Fibroblast of skin of scalp (primary cell): ENCODE measurements at places on chromosomes 12 and 14.
A peak's percentile ranks its signal among the peaks of the same experiment; 100 is the strongest.

- peak; percentile 65 for DNase-seq
These were observed 20.9 kb downstream of the PLEKHA5 start for GRCh38 chr12:19150273-19150900.

DNA sequence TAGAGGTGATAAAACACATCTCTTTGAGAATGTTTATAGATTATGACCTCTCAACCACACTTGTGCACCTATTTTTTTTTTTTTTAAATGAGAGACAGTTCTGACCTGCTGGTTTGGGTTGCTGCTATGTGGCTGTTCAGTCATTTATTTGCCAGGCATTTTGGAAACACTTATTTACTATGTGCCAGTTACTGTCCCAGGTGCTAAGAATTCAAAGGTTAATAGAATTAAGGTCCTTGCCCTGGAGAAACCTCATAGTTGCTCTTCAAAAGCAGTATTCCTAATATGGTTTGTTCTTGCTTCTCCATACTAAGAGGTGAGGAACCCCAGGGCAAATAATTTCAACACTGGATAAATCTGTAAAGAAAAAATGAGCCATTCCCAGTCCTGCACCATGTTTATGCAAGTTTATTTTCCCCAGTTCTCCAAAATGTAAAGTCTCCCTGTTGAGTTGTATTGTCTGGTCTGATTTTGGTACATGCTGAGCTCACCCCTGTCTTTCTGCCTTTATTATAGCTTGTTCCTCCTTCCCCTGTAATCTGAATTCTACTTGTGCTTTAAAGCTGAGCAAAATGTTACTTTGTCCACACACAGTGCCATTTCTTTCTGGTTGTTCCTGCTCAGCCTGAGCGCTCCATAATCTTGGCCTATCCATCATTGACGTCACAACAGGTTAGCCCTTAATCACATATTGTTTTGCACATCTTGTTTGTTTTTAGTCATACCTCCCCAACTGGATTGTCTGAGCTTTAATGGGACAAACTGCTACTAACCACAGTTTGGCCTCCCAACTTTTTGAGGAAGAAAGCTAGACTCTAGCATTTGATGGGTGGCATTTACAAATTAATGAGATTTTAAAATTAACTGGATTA lies 56.7 kb downstream of the SRGAP1 start:
- DNase-seq: no peak

DNA sequence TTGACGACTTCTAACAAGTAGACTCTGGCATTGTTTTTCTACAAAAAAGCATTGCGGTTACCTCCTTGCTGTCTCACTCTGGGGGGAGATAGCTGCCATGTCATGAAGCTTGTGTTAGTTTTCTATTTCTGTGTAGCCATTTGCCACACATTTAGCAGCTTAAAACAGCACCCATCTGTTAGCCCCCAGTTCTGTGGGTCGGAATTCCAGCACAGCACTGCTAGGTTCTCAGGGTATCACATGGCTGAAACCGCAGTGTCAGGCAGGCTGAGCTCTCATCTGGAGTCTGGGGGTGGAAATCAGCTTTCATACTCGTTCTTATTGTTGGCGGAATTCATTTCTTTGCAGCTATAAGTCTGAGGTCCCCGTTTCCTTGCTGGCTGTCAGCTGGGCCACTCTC lies 19.9 kb upstream of the STXBP6 start:
- peak; percentile 9 for DNase-seq

DNA sequence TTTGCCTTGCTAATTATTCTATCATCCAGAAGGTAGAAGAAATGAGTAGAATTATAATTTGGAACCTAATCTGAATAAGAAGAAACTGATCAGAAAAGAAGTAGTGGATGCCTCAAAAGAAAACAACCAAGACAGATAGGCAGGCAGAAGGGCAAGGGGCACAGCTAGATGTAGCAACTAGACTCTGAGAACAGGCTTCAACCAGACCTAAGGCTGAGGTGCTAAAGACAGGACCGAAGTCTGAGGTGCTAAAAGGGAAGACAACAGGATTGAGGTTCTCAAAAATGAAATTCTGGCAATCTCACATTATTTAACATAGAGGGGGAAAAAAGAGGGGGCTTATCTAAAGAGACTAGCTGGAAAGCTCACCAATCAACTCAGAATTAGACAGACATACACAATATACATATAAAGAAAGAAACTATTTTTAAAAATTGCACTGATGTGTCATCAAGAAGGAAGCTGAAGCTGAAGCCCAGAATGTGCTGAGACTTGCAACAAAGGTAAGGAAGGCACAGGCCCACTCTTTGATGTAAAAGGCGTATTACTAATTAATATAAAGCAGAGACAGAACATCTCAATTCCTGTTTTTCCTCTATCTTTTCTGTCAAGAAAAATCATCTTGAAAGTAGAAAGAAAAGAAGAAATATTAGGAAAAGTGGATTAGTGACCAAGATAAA lies 43.8 kb upstream of the CSRNP2 start:
- peak; percentile 3 for DNase-seq

- DNase-seq: no peak
These were observed 5.4 kb upstream of the KRT2 start for GRCh38 chr12:52657250-52657902.

DNA sequence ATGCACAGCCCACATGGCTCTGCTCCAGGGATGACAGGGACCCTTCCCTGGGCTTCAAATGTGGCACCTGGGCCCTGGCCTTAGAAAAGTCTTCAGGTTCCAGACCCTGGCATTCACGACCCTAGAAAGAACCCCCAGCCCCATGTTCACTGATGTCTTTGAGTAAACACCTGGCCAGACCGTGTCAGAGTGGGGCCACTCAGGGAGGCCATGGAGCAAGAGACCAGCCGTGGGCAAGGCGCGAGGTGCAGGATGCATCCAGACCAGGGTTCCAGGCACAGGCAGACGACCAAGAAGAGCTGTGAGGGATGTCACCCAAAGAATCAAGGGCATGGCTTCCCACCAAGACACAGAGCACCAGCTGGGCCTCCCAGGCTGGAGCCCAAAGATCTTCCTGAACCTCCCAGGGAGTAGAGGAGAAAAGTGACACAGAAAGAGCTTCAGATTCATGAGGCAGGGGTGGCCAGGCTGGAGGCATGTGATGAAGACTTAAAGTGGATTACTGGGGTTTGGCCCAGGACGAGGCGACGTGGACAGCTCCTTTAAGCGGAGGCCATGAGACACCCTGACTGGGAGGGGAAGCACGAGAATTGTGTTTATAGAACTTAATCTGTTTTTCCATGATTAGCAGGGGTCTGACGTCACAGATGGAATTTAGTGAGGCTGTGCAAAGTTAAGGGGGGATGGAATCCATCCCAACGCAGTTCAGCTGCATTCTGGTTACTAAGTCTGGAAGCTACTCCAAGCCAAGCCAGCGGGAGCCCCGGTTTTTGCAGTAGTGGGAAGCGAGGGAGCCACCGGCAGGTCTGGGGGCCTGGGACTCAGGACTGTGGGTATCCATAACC lies 61.6 kb downstream of the ARL6IP4 start:
- peak; percentile 61 for DNase-seq

DNA sequence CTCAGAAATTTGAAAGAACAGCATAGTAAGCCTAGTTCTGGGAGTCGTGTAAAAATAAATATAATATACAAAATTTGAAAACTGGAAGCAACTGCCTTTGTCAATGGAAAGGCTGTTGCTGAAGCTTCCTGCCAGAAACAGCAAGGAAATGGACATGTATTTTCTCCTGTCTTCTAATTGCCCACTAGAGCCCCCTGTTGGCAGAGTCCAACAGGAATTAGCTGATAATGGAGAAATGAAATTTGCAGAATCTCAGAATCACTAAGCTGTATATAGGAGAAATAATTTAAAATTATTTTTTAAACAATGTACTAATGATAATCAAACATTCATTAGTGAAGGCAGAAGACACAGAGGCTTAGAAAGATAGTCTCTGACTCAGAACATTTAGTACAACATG lies 414.8 kb downstream of the SLC6A15 start:
- DNase-seq: peak; percentile 51

DNA sequence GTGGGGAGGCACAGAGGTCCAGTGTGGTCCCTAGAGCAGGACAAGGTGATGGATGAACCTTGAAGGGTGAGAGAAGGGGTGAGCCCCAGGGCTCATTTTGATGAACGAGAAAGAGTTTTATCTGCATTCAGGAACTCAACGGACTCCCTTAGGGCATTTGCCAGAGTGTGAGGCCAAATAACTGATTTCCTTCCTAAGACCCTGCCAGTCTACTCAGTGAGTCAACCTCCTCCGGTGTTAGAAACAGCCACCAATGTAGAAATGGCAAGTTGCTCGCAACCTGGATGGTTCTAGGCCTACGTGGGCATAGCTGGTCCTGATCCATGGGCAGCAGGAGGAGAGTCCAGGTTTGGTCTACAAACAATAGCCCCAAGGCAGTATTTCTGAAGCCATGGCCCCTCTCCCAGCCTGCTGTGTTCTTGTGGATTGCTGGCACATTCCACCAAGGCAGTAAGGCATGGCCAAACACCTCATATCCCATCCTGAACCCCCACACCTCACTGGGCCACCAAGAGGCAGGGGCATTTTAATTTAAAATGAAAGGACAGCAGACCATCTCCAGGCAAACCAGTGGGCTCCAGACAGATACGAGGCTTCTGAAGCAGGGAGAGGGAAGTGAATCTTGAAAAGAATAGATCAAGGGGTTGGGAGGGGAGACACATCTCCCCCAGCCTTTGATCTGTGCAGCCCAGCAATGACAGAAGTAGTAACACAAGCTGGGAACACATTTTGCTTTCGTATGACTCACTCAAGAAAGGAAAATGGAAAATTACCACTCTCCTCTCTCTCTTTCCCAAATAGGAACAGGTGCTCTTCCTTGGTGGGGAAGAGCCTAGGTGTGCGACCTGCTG lies 25.4 kb upstream of the TESC start:
- no peak for DNase-seq

- peak; percentile 99 for DNase-seq
These were observed 8.9 kb downstream of the BICD1 start for GRCh38 chr12:32115404-32116104.

DNA sequence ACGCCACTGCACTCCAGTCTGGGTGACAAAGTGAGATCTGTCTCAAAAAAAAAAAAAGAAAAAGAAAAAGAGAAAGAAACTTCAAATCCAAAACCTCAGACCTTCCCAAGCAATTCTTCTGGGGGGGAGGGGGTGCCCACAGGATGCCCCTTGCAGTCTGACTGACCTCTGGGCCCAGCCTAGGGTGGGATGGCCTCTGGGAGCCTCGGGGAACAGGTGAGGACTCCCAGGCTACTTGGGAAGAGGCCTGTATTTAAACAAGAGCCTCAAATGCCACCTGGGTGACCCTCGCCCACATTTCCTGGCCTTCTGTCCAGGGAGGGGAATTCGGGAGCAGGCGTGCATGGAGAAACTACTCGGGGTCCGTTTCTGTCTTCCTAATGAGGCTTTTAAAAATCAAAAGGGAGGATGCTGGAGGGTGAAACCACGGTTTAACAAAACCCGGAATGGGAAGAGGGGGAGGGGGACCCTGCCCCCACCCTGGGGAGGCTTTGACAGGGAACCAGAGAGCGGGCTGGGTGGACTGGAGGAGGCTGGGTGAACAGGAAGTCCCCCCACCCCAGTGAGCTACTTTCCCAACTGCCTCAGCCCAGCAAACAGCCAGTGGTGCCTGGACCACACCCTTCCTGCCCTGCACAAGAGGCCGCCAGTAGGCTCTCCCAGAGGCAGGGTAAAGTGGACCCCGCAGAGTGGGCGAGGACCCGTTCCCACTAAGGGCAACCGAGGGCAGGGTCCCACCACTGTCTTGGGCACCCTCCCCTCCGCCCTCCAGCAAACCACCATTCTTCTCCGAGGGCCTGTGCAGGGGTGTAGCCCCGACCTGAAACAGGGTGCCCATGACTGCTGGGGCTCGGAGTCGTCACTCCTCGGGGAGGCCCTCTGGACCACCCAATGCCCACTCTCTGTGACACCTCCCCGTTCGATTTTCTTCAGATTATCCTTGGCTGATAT lies 1.5 kb upstream of the FBRSL1 start:
- no peak for DNase-seq

- DNase-seq: no peak
These were observed 52.2 kb downstream of the SPPL3 start for GRCh38 chr12:120851944-120852343.

GRCh38 chr12:21065845-21066244 lies 65.1 kb upstream of the SLCO1B1 start:
- DNase-seq: peak; percentile 8

GRCh38 chr12:117472983-117473382 lies 111.6 kb upstream of the NOS1 start:
- no peak for DNase-seq

DNA sequence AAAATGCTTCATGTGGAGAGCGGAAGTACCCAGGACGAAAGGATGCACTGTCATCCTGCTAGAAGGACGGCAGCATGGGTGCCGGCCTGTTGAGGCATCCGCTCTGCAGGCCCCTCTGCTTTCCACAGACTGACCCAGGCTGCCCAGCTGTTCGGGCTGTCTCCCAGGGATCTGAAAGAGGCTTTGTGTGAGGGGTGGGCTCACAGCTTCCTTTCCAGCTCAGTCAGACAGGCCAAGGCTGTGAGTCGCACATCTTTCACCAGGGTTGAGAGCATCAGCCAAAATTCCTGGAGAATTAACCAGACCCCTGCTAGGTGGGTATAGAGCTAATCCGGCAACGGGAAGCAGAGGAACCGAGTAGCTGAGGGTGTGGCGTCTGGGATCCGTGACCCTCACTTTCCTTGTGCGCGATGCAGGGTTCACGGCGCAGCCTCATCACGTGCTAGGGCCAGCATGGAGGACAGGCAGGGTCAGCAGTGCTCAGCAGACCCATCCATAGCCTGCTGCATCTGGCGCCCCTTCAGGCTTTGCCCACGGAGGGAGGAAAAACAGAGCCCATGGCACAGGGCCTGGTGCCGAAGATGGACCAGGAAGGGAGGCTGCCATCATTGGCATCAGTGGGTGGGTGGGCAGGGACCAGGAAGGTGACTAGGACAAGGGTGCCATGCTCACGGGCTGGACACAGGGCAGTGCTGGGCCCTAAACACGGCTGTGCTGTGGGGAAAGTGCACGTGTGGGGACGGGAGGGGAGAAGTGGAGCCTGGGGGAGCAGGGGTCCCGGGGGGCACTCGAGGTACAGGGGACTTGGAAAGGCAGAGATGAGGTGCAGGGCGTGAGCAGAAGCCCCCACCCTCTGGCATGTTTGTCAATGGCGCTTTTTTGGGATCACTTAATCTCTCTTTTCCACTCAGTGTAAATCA lies 9.2 kb upstream of the SIVA1 start:
- DNase-seq: peak; percentile 60

- DNase-seq: no peak
These were observed 665.6 kb downstream of the C12orf50 start for GRCh38 chr12:87363497-87364084.

DNA sequence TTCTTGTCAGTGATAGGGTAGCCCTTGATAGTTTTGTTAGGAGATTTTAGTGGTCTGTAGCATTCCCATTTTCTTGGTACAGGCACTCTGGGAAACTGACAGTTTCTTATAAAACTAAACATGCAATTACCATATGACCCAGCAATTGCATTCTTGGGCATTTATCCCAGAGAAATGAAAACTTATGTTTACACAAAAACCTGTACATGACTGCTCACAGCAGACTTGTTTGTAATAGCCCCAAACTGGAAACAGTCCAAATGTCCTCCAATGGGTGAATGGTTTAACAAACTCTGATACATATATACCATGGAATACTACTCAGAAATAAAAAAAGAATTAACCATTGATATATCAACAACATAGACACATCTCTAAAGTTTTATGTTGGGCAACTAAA lies 75.5 kb downstream of the BORCS5 start:
- peak; percentile 79 for DNase-seq

GRCh38 chr12:9098463-9099026 lies 17.2 kb downstream of the A2M start:
- DNase-seq: no peak

- peak; percentile 3 for DNase-seq
These were observed 593 bp downstream of the PIP4P1 start for GRCh38 chr14:20460458-20461224.
